GM23248 (cell line): ENCODE measurements at places on chromosomes 2 and 18. TPM values are rescaled to one million over a fixed set of nuclear protein-coding genes. Genes with fewer than 3 reads are reported as not detected.

DNA sequence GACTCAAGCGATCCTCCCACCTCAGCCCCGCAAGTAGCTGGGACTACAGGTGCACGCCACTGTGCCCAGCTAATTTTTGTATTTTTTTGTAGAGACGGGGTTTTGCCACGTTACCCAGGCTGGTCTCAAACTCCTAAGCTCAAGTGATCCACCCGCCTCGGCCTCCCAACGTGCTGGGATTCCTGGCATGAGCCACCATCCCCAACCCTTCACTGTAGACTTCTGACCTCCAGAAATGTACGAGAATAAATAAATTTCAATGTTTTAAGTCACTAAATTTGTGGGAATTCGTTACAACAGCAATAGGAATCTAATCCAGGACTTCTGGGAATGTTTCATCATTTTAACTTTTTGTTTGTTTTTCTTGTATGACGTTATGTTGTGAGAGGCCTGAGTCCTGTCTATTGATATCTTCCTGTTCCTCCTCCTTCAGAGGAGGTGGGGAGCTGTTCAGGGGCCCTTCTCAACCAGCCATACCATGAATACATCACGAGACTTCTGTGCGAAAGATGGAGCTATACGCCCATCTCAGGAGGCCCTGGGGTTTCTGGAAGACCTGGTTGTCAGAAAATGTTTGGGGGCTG, 40.0 kb downstream of the TEX44 start:
- peak; percentile 54 for DNase-seq

DNA sequence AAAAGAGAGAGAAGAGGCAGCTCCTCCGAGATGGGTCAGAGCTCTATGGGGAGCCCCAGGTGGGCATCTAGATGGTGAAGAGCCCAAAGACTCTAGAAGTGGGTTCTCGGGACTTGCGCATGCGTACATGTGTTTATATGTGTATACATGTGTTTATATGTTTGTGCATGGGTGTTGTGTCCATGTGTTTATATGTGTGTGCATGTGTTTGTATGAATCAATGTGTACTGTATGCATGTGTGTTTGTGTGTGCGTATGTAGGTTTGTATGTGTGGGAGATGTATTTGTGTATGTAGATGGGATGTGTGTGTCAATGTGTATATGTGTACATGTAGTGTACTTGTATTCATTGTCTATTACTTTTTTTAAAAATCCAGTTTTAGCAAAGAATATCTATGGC, 25.6 kb downstream of the DNPEP start:
- no peak for DNase-seq

- DNase-seq, result peak; percentile 83
Measured at GRCh38 chr18:45837283-45838070, 12.0 kb downstream of the SIGLEC15 start.

KIAA2012 gene
- total RNA-seq, result not detected in 2 replicates

DNA sequence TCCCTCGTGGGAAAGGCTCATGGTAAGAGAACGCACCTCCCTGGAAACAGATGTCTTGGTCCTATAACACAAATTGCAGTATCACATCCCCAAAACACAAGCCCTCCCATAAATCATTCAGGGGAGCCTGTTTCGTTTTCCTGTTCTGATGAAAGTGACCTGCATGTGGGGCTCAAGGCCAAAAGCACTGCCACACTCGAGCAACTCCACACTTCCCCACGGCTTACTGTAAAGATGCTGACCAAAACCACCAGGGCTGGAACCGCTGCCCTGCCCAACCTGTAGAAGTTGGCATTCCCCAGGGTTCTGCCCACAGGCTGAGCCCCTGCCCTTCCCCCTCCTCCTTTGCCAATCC, 139.7 kb downstream of the BCL11A start:
- DNase-seq, result no peak

GRCh38 chr18:6859676-6860422, 130.3 kb downstream of the ARHGAP28 start:
- no peak for DNase-seq

DNA sequence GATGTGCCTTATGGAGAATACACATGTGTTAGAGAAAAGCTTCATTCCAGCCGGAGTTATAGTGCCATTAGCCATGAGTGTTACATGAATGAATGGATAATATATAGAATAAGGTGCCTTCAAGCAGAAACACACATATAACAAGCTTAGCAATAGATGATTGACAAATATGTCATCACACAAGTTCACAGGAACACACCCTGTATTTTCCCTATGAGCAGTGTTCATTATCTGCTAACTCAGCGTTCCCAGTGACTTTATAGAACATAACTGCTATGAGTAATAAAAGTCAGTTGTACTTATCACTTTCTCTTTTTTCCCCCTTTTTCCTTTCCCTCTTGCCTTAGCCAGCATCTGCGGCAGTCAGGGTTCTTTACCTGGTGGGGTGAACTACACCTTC, 65.1 kb downstream of the TIMM21 start:
- no peak for DNase-seq

SLC9A4 gene
- not detected in 2 replicates for total RNA-seq

GRCh38 chr2:176891105-176891504, 321.5 kb upstream of the HNRNPA3 start:
- no peak for DNase-seq
